GM12878 (cell line): ENCODE measurements at places on chromosomes 4 and X.

DNA sequence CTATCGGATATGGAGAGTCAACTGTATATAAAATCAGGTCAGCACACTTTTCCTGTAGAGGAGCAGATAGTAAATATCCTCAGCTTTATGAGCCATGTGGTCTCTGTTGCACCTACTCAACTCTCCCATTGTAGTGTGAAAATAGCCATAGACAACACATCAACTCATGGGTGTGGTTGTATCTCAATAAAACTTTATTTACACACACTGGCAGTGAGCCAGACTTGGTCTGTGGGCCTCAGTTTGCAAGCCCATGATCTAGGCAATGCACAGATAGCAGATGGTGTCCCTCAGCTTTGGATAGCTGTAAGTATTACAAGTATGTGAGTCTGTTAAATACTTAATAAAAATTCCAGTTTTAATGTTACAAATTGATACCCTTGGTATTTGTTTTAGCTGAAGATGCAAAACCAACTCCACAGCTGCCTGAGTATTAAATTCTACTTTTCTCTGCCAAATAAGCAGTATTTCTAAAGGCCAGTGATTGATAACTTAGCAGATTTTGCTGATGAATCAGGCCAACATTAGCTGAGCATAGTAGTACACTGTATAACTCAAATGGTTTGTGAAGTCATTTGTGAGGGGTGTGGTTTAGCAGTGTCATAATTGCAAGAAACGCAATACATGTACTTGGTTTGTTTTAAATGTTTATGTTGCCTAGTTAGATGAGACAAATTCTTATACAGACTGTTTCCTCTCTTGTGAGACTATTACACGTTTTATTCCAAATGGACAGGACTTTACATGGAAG, 87.3 kb downstream of the GPR143 start:
- DNase-seq, result no peak

GRCh38 chr4:39256436-39256835, 74.1 kb downstream of the WDR19 start:
- DNase-seq, result no peak

- no peak for DNase-seq
These were observed 40.4 kb downstream of the COL4A6 start for GRCh38 chrX:108397627-108398391.

GRCh38 chrX:71100581-71101505, 5.2 kb downstream of the FOXO4 start:
- no peak for DNase-seq

DNA sequence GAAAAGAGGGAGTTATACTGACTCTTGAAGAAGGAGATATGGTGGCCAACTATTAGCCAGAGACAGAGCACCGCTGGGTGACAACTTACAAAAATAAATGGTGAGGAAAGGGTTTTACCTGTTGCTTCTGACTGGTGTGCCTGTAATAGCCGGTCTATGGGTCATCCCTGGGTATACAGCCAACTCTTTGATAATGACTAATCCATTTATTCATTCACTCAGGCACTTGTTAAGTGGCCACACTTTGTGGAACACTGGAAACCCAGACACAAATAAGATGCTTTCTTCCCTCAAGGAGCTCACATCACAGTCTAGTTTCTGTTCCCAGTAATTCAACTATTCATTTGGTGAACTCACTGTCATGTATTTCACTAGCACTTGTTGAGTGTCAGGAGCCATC, 13.2 kb upstream of the CAPN6 start:
- DNase-seq, result no peak

- no peak for DNase-seq
These were observed 32.8 kb downstream of the CLDN22 start for GRCh38 chr4:183287309-183287659.

DNA sequence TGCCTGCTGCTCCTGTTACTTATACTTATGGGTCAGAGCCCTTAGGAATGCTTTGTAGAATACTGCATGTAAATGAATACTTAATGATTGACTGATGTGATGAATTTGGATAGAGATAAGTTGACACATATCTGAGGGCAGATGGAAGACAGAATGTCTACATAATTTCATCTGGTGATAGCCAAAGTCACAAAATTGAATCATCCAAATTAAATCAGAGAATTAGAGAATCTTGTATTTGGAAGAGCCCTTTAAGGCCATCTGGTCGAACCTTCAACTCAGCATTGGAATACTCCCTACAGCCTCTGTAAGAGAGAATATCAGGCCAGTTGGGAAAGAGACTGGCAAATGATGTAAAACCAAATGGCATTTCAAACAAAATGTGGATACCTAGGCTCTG, 944.8 kb downstream of the RPA4 start:
- no peak for DNase-seq

- no peak for DNase-seq
These were observed 113.1 kb downstream of the ENPP6 start for GRCh38 chr4:184104419-184105101.

GRCh38 chr4:75995727-75996126, 5.0 kb upstream of the SDAD1 start:
- no peak for DNase-seq

DNA sequence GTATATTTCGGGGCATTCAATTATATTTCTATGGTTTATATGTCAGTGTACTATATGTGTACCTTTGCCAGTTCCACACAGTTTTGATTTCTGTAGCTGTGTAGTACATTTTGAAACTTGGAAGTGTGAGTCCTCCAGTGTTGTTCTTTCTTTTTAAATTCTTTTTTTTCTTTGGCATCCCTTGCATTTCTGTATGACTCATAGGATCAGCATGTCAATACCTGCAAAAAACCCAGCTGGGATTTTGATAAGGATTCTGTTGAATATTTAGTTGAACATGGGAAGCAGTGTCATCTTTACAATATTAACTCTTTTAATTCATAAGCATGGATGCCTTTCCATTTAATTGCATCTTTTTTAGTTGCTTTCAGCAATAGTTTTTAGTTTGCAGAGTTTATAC, 100.0 kb downstream of the SH3BGRL start:
- DNase-seq, result no peak

DNA sequence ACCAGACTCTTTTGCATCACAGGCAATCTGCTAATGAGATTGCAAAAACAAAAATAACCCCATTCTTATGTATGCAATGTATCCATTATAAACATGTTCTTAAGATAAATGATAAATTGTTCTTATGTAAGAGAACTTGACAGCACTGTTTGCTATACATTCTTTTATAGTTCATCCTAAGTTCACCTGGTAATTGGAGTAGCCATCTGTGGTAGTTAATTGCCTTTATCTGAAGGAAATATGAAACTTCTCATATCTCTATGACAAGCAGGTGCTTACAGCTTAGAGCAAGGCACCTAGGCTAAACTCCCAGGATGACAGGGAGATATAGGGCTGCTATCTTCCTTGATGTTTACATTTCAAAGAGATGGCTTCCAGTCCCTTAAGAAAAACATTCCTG, 21.3 kb upstream of the CLCN5 start:
- DNase-seq, result no peak

DNA sequence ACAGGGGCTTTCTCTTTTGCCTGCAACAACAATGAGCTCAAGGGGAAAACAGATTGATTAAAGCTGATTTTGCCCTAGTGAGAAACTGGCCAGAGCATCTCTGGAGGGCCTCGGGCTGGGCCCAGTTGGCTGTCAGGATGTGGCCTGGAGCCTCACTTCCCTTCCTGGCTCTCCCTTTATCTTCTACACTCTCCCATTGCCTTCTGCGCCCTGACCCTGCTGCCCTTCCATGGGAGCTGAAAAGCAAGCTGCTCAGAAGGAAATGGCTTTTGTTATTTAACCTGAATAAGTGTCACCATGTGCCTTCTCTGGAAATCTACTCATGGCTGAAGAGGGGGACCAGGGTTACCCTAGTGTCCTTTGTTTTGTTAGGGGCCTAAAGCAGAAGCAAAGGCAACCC, 43.8 kb downstream of the NHSL2 start:
- DNase-seq, result no peak

- DNase-seq, result no peak
These were observed 82.3 kb downstream of the FREM3 start for GRCh38 chr4:143617994-143618679.

- no peak for DNase-seq
These were observed 111.1 kb upstream of the TLL1 start for GRCh38 chr4:165761963-165762362.

DNA sequence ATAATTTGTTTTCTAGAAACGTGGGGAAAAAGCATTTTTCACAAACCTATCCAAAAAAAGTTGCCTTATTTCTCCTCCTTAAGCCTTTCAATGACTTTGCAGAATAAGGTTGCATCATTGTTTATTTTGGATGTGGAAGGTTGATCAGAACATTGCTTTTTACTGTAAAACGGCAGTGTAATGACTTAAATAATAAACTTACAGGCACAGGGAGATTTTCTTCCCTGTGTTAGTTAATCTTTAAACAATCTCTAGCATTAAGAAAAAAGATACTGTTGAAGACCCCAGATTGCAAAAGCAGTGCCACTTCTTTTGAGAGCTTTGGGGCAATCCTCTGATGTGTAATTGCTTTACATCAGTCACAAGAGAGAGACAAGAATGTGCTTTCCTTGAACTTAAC, 153.4 kb downstream of the ARX start:
- no peak for DNase-seq

DNA sequence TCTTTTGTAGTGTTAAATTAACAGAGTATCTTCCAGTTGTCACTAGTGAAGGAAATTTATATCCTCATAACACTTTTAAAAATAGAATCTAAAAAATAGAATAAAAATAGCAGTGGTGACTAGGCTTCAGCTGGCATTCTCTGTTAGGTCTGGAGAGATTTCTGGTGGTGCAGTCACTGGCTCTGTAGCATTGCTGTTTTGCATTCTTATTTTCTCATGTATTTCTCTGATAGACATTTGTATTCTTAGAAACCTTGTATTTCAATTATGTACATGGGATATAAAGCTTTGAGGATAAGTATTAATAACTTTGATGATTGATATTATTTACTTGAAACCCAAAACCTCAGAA, 87.6 kb downstream of the TMEM131L start:
- no peak for DNase-seq

GRCh38 chr4:85548116-85548515, 73.2 kb downstream of the ARHGAP24 start:
- no peak for DNase-seq

DNA sequence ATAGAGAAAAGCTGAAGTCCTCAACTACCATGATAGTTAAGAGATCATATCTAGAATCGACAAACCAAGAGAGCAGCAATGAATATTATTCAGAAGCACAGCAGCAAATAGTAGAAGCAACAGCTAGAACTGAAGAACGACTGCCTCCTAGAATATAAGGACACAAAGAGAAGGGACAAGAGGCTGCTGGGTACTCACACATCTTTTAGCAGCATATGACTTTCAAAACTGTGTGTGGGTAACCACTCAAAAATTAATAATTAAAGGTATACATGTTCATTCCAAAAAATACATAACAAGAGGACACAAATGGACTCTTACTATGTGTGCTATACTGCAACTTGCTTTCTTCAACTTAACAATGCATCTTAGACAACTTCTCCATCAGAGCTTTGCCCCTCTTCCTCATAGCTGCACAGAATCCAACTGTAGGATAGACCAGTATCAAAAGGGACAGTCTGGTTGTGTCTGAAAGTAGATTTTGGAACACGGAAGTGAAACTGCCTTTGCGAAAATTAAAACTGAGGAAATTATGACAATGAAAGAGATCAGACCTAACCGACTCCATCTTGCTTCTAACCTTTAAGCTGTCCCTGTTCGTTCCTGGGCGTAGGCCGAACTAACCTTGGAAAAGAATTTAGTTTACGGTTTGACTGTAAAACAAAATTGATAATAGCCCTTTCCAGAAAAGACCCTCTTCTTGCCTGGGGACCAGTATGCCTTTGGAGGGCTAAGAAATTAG, 125.7 kb downstream of the SH3KBP1 start:
- no peak for DNase-seq

GRCh38 chr4:87232216-87232615, 11.8 kb upstream of the KLHL8 start:
- DNase-seq, result no peak

GRCh38 chr4:85776579-85776978, 301.6 kb downstream of the ARHGAP24 start:
- DNase-seq, result no peak

DNA sequence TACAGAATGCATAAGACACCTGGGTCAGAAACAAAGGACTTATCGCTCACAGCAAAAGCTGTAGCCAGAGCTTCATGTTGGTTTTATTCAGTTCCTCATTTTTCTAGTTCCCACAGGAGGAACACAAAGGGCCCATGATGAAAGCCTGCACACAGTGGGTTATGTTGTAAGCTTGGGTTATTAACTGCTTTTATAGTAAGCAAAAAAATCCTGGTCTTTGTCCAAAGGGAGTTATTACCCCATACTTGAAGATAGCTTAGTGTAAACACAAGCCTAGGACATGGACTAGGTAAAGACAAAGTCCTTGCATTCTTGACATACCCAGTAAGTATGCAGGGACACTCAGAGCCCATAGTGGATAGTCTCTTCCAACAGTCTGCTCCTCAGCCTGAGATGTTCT, 11.7 kb downstream of the BBS12 start:
- DNase-seq, result no peak

- no peak for DNase-seq
These were observed 3.6 kb downstream of the DCTD start for GRCh38 chr4:182913621-182914020.

DNA sequence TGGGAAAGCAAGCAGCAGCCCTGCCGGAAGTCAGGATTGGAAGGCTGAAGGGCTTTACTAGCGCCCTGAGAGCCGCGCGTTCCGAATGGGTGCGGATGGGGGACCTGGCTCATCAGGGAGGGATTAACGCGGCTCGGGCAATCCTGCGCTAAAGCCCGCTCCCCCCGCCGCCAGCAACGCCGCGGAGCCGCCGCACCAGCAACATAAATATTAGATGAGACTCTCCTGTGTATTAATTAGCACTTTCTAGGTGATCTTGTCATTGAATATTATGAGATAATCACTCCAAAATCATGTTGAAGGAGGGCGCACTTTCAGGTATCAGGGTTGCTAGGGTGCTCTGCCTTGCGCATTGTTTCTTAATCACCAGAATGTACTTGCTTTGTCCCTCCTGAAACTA, 357.2 kb upstream of the FAM241A start:
- DNase-seq, result no peak

- no peak for DNase-seq
These were observed 1015.1 kb downstream of the RPA4 start for GRCh38 chrX:97898798-97899197.

- DNase-seq, result no peak
These were observed 7.8 kb upstream of the RRAGB start for GRCh38 chrX:55709735-55710134.

DNA sequence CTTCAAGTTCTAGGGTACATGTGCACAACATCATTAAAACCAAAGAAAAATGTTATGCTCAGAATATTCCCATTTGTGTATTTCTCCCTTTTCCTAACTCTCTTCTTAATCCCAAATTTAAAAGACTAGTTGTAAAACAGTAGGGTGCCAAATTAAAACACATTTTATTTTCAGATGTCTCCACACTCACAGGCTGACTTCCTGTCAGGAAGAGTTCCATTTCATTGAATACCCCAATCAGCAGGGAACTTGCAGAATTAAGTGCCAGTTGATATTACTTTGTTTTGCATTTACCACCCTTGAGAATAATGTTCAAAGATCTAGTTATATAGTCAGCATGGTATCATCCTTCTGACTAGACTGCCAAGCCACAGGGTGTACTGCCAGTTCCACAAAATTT, 207.9 kb downstream of the MAB21L2 start:
- DNase-seq, result no peak

- no peak for DNase-seq
These were observed 71.9 kb upstream of the PHOX2B start for GRCh38 chr4:41820473-41820872.
